Gastroesophageal sphincter (tissue), 4 donors: ENCODE measurements at places on chromosomes 2 and 18.

GRCh38 chr18:61973273-61974115 lies 80.7 kb upstream of the RNF152 start:
- H3K36me3 ChIP-seq: no peaks in the 10 kb centered on the region
- H3K4me1 ChIP-seq: no peaks in the 10 kb centered on the region
- no peak overlapping the region for H3K27ac ChIP-seq
- no peak overlapping the region for H3K4me3 ChIP-seq

GRCh38 chr18:58336605-58337004 lies 292.3 kb downstream of the ALPK2 start:
- H3K27me3 ChIP-seq: no peaks in the 10 kb centered on the region
- H3K36me3 ChIP-seq: no peaks in the 10 kb centered on the region
- H3K4me3 ChIP-seq: no peak overlapping the region
- no peak for ATAC-seq
- H3K27ac ChIP-seq: no peak overlapping the region

DNA sequence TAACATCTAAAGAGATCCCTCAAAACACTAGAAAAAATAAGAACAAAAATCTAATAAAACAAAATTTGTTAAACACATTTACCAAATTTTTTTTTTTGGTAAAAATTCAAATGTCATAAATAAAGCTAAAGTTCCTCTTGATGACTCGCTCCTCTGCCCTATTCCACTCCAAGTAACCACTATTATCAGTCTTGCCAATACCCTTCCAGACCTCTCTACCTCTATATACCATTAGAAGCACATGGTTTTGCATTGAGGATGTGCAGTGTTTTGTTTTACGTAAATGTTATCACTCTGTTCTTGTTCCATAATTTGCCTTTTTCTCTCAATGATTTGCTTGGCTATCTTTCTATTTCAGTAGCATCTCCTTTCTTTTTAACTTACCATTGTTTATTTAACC lies 10.9 kb downstream of the IL1B start:
- H3K36me3 ChIP-seq: no peaks in the 10 kb centered on the region
- no peaks in the 10 kb centered on the region for H3K4me1 ChIP-seq
- ATAC-seq: no peak
- no peak overlapping the region for H3K4me3 ChIP-seq
- H3K27ac ChIP-seq: no peak overlapping the region

DNA sequence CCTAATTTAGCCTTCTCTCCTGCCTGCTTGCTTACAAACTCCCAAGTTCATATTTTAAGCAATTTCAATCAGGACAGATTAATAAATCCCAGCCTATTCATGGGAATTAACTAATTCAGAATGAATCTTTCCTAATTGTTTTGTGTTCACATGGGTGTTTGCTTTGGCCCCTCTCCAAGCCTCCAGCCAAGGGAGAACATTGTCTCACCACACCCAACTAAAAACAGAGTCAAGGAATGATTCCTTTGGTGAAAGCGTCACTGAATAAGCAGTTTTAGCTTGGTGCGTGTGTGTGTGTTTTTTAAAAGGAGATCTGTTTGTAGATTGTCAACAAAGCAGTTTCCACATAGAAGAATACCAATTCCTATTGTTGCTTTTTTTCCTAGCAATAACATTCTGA lies 43.0 kb upstream of the DSG1 start:
- no peak overlapping the region for H3K27ac ChIP-seq
- H3K4me1 ChIP-seq: no peaks in the 10 kb centered on the region
- no peaks in the 10 kb centered on the region for H3K36me3 ChIP-seq
- no peaks in the 10 kb centered on the region for H3K27me3 ChIP-seq
- no peak overlapping the region for H3K4me3 ChIP-seq

GRCh38 chr2:118148133-118148532 lies 59.9 kb downstream of the INSIG2 start:
- H3K4me3 ChIP-seq: no peak overlapping the region
- H3K27me3 ChIP-seq: no peaks in the 10 kb centered on the region
- H3K36me3 ChIP-seq: no peaks in the 10 kb centered on the region
- H3K4me1 ChIP-seq: no peaks in the 10 kb centered on the region

DNA sequence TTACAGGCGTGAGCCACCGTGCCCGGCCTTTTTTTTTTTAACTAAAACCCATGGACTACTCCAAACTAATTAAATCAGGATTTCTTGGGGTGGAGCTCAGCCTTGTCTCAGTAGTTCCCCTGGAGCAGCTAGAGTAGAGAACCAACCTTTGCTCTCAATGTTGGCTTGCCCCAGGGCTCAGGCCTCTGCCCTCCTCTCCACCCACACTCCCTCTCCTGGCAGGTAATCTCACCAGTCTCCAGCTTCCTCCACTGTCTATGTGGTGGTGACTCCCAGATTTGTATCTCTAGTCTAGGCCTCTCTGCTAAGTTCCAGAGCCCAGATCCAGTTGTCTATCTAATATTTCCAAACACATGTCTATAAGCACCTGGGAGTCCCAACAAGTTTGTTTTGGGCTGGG lies 9.6 kb upstream of the MTA3 start:
- no peaks in the 10 kb centered on the region for H3K27me3 ChIP-seq
- ATAC-seq: no peak
- no peak overlapping the region for H3K4me3 ChIP-seq
- no peak overlapping the region for H3K27ac ChIP-seq
